ENCODE measurements at places on chromosomes 5 and 9.

DNA sequence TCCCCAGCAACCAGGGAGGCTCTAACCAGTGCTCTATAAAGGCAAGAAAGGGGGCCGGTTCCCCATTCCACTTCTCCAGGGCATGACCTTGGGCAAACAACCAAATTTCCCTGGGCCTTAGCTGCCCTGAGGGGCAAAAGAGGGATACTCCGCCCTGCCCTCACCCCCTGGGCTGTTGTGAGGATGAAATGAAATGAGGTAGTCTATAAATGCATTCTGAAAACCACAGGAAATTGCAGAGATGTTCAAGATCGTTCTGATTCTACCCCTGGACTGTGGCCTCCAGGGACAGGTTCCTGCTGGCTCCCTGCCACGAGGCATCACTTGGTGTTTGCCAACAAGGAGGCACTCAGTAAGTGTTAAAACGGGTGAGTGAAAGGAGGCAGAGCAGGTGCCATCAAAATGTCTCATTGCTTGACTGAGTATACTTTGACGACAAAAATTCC, 5.7 kb downstream of the RAPGEF1 start:
- DNase-seq: peak; percentile 26

DNA sequence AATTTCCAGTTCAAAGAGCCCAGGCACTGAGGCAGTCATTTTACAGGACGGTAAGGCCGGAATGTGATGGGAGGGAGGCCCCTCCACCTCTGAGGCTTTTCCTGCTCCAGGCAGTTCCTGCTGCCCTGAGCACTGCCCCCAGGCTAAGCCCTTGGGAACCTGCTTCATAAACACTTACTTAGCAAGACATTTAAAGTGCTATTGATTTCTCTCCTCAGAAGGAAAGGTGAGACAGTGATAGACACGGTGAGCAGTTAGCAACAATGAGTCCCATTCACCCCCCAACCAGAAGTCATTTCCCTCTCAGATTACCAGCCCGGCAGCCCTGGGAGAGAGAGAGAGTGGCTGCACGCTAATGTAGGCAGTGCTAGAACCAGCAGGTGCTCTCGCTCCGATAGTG, 462.5 kb downstream of the SPOCK1 start:
- DNase-seq: no peak

DNA sequence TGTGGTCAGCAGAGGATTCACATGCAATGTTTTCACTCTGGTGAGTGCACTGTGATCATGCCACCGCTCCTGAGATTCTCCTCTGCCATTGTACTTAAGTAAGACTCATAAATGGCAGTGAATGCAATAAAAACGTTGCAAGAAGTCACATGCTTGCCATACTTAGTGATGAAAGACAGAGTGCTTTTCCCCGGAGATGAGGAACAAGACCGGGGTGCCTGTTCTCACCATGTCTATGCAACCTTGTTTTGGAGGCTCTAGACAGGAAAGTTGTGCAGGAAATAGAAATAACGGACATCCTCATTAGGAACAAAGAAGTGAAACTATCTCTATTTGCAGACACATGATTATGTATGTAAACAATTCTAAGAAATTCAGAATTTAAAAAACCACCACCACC, 84.7 kb upstream of the IRX2 start:
- no peak for DNase-seq

GRCh38 chr9:93582115-93582514, 5.7 kb downstream of the PHF2 start:
- no peak for DNase-seq

GRCh38 chr9:95316794-95317118, 753 bp downstream of the FANCC start:
- DNase-seq: peak; percentile 51

DNA sequence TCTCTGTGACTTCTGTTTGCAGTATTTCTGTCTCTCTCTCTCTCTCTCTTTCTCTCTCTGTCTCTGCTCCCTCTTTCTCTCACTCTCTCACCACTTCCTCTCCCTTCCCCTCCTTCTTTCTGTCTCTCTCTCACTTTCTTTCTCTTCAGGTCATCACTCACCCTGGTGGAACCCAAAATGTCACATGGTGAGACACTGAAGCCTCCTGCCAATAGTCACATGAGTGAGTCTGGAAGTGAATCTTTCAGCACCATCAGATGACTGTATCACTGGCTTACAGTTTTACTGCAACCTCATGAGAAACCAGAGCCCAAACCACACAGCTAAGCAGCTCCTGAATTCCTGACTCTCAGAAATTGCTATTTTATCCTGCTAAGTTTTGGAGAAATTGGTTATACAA, 414.6 kb downstream of the CAAP1 start:
- no peak for DNase-seq

- DNase-seq: no peak
Observed at GRCh38 chr9:108184941-108185340, 670.8 kb downstream of the ACTL7B start.

DNA sequence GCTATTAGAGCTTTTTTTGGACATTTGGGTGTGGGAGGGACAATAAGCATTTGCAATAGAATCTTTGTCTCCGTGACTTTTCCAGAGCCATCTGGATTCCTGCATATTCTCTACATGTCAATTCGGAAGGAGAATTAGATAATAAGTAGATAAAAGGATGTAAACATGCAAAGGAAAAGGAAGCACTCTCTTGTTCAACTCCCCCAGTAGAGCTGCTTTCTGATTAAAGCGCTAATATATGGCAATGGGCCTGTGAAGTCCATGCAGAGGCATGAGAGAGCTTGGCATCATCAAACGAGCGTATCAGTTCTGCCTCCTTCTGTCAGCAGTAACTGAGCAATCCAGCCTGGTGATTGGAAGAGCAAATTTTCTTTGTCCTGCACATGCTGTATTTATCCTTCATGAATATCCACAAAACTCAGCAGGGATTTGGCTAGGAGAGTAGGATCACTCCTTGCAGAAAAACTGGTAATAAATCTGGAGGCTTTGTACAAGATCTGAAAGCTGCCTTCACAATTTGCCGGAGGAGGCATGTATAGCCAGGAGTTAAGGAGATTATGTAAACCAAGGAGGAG, 1752.9 kb downstream of the MAT2B start:
- no peak for DNase-seq

DNA sequence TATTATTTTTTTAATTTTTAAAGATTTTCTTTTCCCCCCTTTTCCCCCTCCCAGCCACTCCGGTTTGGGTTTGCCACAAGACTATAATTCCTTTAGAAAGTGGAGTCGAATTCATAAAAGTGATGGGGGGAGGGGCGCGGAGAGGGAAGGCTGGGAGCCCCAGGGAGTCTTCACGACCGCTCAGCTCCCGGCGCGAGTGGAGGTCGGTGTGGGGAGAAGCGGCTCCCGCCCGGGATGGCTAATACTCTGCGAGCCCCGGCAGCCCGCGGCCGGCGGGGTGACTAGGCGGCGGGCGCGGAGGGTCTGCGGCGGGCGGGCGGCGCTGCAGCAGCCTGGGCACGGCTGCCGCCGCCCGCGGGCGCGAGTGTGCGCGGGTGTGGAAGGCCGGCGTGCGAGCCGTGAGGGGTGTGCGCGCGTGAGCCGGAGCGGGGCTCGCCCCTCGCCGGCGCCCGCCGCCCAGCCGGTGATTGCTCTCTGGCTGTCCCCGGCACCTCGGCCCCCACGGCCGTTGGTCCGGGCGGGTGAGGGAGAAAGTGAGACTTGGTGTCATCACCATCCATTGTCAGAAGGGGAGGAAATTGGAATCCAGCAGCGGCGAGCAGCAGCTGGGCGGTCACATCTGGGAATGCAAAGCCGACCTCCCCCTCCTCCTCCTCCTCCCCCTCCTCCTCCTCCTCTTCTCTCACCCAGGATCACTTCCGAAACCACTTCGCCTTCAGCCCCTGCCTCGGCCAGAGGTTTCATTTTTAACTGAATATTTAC, at the start of gene PARP8:
Gene PARP8, plus strand, starts transcription at position 377 of the 762 bp plus-strand sequence. CDS start 459 bp downstream, outside the sequence.
- peak; percentile 35 for DNase-seq
